ENCODE measurements at places on chromosomes 2 and 18.

DNA sequence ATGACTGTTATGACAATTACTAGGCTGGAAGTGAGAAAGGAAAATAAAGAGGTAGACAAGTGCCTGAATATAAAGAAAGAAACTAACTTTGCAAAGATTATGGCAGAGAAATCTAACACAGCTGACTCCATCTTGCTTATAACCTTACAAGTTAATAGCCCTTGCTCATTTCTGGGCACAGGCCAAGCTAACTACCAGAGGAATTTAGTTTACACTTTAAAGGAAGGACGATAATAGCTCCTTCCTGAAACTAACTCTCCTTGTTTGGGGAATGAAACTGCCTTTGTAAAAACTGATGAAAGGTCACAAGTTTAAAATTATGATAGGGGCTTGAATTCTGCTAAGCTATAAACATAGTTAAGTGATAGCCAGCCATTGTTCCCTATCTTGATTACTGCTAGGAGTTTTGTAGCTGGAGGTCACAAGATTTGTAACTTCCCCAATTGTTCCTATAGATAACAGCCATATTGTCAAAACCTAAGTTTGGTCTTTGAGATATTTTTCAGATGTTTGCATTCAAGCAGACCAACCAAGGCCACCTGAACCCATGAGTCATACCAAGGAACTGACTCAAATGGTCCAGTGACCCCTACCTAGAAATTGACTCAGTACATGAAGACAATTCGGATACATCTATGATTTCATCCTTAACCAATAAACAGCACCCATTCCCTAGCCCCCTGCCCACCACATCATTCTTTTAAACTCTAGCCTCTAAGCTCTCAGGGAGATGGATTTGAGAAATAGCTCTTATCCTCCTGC lies 209.2 kb upstream of the LRATD1 start:
- H3K27ac ChIP-seq: no peak overlapping the region
- H3K36me3 ChIP-seq: no peaks in the 10 kb centered on the region
- H3K27me3 ChIP-seq: no peaks in the 10 kb centered on the region
- H3K4me1 ChIP-seq: no peaks in the 10 kb centered on the region
- H3K4me3 ChIP-seq: no peak overlapping the region

- no peaks in the 10 kb centered on the region for H3K27me3 ChIP-seq
- H3K4me1 ChIP-seq: peaks cover 22% of the 10 kb centered on the region
- H3K36me3 ChIP-seq: no peaks in the 10 kb centered on the region
- DNase-seq: no peak
- H3K4me3 ChIP-seq: no peak overlapping the region
These were observed 13.0 kb upstream of the PROC start for GRCh38 chr2:127405255-127405610.

- no peaks in the 10 kb centered on the region for H3K27me3 ChIP-seq
- no peak for DNase-seq
- no peaks in the 10 kb centered on the region for H3K4me1 ChIP-seq
- no peak overlapping the region for H3K4me3 ChIP-seq
These were observed 143.2 kb upstream of the RND3 start for GRCh38 chr2:150630587-150631235.

DNA sequence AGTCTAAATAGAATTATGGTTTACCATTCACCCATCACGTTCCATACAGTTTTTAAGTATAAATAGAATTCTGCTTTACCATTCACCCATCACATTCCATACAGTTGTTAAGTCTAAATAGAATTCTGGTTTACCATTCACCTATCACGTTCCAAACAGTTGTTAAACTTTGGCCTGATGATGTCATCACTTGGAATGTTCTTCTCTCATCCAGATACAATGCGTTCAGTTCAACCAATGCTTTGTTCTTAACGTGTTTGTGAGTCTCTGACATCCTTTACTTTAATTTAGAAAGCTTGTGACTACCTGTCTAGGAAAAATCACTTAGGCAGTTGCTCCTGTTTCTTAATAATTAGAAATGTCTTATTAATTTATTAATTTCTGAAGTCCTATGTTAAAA lies 236.3 kb upstream of the RASGRP3 start:
- H3K4me1 ChIP-seq: no peaks in the 10 kb centered on the region
- no peaks in the 10 kb centered on the region for H3K27me3 ChIP-seq
- H3K36me3 ChIP-seq: no peaks in the 10 kb centered on the region
- no peak overlapping the region for H3K4me3 ChIP-seq
- no peak overlapping the region for H3K27ac ChIP-seq

GRCh38 chr18:58491773-58492752 lies 136.8 kb downstream of the ALPK2 start:
- no peak overlapping the region for H3K27ac ChIP-seq
- no peak overlapping the region for H3K4me3 ChIP-seq
- H3K4me1 ChIP-seq: 0 out of 2 replicates have a peak, but pooled peaks cover 3% of the 10 kb centered on the region
- no peaks in the 10 kb centered on the region for H3K36me3 ChIP-seq

GRCh38 chr2:69279931-69280681 lies 106.9 kb downstream of the GFPT1 start:
- no peaks in the 10 kb centered on the region for H3K36me3 ChIP-seq
- no peak overlapping the region for H3K27ac ChIP-seq
- H3K4me1 ChIP-seq: no peaks in the 10 kb centered on the region
- H3K4me3 ChIP-seq: no peak overlapping the region

- DNase-seq: no peak
- H3K4me3 ChIP-seq: no peak overlapping the region
- no peak overlapping the region for H3K27ac ChIP-seq
- no peaks in the 10 kb centered on the region for H3K27me3 ChIP-seq
- no peaks in the 10 kb centered on the region for H3K36me3 ChIP-seq
These were observed 26.5 kb downstream of the WDR35 start for GRCh38 chr2:19963386-19963785.

GRCh38 chr2:144350151-144350802 lies 169.6 kb downstream of the ZEB2 start:
- no peak overlapping the region for H3K27ac ChIP-seq
- no peak overlapping the region for H3K4me3 ChIP-seq
- DNase-seq: no peak
- H3K27me3 ChIP-seq: no peaks in the 10 kb centered on the region

GRCh38 chr2:34570266-34570872 lies 971.3 kb upstream of the FAM98A start:
- no peak overlapping the region for H3K27ac ChIP-seq
- peak; percentile 35 for DNase-seq
- H3K4me1 ChIP-seq: no peaks in the 10 kb centered on the region
- H3K36me3 ChIP-seq: no peaks in the 10 kb centered on the region

DNA sequence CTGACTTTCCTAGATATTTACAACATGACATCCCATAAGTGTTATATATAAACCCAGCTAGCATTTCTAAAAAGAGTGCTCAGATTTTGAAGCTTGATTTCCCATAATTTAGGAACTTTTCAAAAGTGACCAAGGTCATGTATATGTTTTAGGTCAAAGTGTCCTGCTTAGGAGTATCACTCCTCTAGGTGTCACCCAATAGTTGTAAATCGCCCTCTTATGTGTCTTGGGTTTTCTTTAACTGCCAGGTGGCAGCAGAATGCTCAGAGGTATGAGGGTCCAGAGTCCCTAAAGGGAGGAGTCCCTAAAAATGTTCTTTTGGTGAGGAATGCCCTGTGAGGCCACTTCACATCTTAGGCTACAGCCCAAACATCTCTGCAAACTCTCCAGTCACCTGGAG lies 358.3 kb downstream of the CELF4 start:
- no peaks in the 10 kb centered on the region for H3K27me3 ChIP-seq
- no peak overlapping the region for H3K4me3 ChIP-seq
- H3K4me1 ChIP-seq: no peaks in the 10 kb centered on the region
- no peaks in the 10 kb centered on the region for H3K36me3 ChIP-seq
- no peak overlapping the region for H3K27ac ChIP-seq

- no peak for DNase-seq
- H3K4me1 ChIP-seq: peaks cover 17% of the 10 kb centered on the region
These were observed 12.5 kb downstream of the MAP4K4 start for GRCh38 chr2:101710036-101710435.

DNA sequence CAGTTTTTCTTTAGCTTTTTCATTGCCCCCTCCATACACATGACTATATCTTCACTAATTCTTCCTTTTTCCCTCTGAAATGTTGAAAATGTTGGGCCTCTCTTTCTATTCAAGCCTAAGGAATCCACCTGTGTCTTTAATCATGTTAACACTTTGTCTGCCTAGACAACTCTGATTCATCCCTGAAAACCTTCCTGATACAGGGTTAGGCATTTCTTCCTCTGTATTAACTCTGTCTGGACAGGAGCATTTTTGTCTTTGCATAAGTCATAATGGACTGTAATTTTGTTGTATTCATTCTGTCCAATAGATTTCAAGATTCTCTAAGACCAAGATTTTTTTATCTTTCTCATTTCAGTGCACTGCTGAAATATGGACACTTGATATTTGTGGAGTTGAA lies 297.3 kb downstream of the IKZF2 start:
- no peaks in the 10 kb centered on the region for H3K36me3 ChIP-seq
- H3K27ac ChIP-seq: no peak overlapping the region
- 0 out of 2 replicates have a peak, but pooled peaks cover 5% of the 10 kb centered on the region for H3K4me1 ChIP-seq

GRCh38 chr2:8997108-8997507 lies 6.4 kb downstream of the MBOAT2 start:
- no peak for DNase-seq
- no peak overlapping the region for H3K4me3 ChIP-seq
- no peaks in the 10 kb centered on the region for H3K27me3 ChIP-seq
- peaks cover 4% of the 10 kb centered on the region for H3K4me1 ChIP-seq
- H3K27ac ChIP-seq: no peak overlapping the region

DNA sequence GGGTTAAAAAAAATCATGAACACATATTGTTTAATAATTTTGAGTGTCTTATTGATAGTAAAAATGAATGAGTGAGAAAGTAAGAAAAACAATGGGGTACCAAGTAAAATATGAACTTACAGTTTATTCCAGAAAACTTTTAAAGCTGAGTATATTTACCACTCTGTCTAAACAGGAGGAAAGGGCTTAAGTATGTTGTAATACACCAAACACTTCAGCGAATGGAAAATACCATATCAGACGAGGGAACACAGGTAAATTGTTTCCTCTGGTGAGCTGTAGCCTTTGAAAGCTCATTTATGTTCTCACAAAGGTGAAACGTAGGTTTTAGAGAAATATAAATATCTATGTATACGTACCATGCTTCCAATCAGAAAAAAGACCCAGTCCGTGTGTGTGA lies 1209.6 kb upstream of the ZEB2 start:
- H3K27me3 ChIP-seq: no peaks in the 10 kb centered on the region
- no peak overlapping the region for H3K4me3 ChIP-seq
- H3K36me3 ChIP-seq: no peaks in the 10 kb centered on the region
- no peaks in the 10 kb centered on the region for H3K4me1 ChIP-seq
- H3K27ac ChIP-seq: no peak overlapping the region
- no peak for DNase-seq

- H3K27me3 ChIP-seq: no peaks in the 10 kb centered on the region
- no peaks in the 10 kb centered on the region for H3K36me3 ChIP-seq
- no peak overlapping the region for H3K27ac ChIP-seq
- no peak for DNase-seq
These were observed 356.3 kb downstream of the SATB2 start for GRCh38 chr2:199101487-199101886.

Measured in MM.1S (cell line).